NAMALWA (cell line): ENCODE measurements at places on chromosomes 4 and X.
A peak's percentile ranks its signal among the peaks of the same experiment; 100 is the strongest.

DNA sequence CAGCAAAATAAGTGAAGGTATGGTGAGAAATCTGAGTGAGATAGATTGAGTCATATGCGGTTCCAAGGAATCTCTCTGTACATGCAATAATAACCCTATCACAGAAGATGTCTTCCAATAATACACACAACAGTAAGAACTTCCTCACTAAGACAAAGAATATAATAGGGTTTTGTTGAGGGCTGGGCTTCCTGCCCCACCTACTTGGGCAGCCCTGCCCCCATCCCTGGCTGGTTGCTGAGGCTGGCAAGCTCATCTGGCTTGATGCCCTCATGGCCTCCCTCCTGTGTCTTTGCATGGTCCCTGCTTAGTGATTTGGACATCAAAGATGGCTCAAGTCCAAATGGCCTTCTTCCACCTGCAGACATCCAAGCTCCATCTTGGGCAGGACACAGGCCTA, 2.7 kb downstream of the GEMIN8 start:
- DNase-seq: no peak

- DNase-seq: no peak
These were observed 39.2 kb upstream of the MSMO1 start for GRCh38 chr4:165288226-165288625.

GRCh38 chr4:55169352-55169961, 44.1 kb upstream of the KDR start:
- DNase-seq: no peak

GRCh38 chrX:9486786-9487387, 22.0 kb downstream of the TBL1X start:
- no peak for DNase-seq

GRCh38 chrX:65926095-65927019, 113.5 kb downstream of the VSIG4 start:
- peak; percentile 95 for DNase-seq

DNA sequence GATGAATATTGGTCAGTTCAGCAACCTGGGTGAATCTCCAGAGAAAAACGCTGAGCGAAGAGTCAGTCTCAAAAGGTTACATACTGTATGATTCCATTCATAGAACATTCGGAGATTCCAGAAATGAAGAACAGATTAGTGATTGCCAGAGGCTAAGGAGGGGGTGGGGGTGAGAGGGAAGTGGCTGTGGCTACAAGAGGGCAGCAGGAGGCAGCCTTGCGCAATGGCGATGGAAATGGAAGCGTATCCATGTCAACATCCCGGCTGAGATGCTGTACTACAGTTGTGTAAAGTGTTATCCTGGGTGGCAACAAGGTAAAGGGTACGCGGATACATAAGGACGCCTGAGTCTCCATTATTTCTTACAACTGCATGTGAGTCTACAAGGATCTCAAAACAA, 18.0 kb downstream of the LYAR start:
- no peak for DNase-seq

DNA sequence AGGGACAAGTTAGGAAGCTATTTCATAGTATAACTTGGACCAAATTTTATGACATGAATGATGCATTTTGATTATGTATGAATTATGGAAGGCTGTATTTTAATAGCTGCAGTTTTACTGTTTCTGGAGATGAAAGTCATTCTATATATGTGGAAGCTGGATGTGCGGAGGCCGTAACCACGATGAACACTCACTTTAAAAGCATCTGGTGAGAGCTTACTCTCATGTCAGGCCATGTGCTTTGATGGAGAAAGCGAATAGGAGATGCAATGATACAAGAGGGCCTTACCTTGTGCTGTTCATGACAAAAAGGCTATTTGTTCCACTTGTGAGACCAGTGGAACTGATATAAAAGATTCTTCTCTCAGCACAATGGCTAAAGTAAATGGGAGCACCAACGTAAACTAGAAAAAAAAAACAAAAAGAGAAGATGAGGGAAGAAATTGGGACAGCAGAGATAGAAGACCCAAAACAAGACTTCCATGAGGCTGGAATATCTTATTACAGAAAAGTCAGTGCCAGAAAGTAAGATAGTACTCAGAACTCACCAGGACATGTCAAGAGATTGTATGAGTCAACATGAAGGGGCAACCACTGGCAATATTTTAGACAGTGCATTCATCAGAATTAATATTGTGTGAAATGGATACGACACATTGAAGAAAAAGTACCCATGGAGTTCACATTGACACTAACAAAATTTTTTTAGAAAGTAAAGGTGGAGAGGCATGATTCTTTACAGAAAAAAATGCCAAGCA, 63.3 kb upstream of the GAB1 start:
- DNase-seq: no peak

- DNase-seq: no peak
These were observed 240.9 kb downstream of the PALLD start for GRCh38 chr4:168737806-168738172.

- no peak for DNase-seq
These were observed 111.6 kb upstream of the CXCL13 start for GRCh38 chr4:77493829-77494551.

DNA sequence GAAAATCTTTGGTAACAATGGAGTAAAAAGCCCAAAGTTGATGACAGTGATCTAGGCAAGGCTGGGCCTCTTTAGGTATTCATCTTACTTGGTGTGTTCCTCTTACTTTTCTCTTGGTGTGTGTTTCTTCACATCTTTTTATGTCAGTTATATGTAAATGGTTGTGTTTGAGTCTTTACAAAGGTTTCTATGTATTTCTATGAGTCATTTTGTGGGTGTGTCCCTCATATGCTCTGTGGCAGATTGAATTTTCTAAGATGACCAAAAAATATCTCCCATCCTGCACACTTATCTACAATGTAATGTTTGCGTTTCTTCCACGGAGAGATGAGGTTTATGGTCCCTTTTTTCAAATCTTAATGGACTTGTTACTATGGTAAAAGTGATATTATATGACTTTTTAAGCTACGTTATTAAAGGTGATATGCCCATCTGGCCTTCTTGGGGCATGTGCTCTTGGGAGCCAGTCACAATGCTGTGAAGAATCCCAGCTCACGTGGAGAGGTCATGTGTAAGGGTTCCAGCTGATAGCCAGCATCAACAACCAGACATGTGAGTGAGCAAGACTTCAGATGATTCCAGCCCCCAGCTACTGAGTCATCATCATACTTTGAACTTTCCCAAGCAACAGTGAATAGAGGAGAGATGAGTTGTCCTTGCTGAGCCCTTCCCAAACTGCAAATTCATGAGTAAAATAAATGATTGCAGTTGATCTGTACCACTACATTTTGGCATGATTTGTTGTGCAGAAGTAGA, 126.9 kb downstream of the CBLL2 start:
- no peak for DNase-seq

- DNase-seq: no peak
These were observed 194.1 kb downstream of the SH2D1A start for GRCh38 chrX:124540474-124540873.

DNA sequence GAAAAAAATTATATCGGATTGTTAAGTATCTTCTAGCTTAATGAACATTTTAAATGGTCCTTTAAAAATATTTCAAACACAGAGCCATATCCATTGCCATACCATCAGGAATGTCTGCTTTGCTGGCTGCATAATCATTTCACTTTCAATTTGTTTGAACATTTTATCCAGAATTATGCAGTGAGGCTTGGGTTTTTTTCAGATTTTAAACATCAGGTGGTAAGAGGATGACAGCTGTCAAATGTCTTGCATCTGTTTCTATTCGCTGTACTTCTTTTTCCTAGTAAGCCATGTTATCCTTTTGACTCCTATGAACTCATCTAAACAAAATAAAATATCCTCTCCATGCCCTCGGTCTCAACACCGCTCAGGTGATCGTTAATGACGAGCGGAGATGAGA, 802 bp downstream of the RFC1 start:
- peak; percentile 52 for DNase-seq

GRCh38 chr4:139865537-139865936, 199.9 kb downstream of the MGST2 start:
- DNase-seq: no peak

DNA sequence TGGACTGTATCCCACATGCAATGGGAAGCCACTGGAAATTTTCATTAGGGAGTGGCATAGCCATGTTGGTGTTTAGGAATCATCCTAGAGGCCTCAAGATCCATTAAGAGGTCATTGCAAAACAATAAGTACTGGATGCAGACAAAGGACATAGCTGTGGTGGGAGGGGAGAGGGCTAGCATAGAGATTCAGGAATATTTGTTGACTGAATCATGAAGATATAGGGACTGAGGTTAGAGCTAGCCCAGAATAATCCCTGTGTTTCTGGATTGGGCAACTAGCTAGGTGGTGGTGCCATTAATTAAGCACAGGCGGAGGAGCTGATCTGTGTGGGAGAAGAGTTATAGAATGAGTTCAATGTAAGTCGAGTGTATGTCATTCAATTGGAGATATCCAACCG, 135.0 kb downstream of the RAB28 start:
- DNase-seq: no peak

DNA sequence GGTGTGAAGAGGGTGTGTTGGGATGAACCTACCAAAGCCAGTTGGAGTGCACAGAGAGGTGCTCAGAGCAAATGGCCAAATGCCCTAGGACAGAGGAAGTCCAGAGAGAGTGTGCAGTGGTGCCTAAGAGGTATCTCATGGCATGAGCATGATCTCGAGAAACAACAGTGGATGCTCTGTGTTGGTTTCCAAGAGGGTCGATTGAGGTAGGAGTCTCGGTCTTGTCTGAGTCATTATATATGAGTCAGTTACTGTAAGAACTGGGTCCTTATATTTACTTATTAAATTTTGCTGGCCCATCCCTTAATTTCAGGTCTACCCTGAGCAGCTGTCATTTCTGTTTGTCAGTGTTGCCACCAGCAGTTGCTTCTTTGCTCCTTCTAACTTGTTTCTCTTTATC, 86.6 kb upstream of the TMEM150C start:
- no peak for DNase-seq

- DNase-seq: no peak
These were observed 44.7 kb downstream of the TMEM156 start for GRCh38 chr4:38987491-38987890.

DNA sequence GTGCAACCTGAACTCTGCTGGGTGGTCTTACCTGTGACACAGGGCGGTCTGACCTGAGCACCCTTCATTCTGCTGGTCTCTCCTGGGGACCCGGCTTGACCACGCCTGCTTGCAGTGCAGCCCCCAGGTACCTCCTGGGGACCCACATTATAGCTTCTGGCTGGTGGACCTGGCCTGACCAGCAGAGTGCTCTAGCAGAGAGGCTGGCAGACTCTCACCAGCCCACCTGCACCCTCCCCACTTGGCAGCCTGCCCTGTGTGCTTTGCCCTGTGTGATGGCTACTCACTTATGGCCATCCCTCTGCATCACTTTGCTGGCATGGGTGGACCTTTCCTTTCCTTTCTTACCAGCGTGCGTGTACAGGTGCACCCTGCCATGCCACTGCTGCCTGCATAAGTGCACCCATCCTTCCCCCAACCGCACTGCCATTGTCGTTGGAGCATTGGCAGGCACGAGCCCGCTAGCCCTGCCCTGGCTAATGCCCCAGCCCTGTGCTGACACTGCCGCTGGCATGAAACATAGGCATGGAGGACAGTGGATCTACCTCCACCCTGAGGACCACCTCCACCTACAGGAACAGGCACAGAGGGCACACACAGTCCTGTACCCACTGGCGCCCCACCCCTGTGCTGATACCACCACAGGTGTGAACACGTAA, 21.5 kb upstream of the H2AZ1 start:
- DNase-seq: no peak

- DNase-seq: no peak
These were observed 35.1 kb downstream of the ATG4A start for GRCh38 chrX:108126661-108127060.

GRCh38 chr4:111775556-111776297, 369.5 kb upstream of the FAM241A start:
- DNase-seq: no peak

DNA sequence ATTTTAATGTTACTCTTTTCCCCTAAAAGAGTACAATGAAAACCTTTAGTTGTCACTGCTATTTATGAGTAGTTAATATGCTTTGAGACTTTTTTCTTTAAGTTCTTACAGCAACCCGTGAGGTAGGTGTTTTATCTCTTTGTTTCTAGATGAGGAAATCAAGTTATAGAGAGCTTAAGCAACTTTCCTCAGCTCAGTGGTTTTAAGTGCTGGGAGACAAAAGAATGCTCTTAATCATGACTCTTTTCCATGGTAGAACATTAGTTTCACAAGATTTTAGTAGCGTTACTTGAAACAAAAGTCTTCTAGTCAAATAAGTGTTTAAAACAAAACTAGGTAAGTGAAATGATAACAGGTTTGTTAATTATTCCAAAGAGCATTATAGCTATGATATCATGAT, 354.7 kb upstream of the PITX2 start:
- DNase-seq: no peak

GRCh38 chrX:48086082-48086481, 14.6 kb upstream of the ZNF630 start:
- DNase-seq: no peak

DNA sequence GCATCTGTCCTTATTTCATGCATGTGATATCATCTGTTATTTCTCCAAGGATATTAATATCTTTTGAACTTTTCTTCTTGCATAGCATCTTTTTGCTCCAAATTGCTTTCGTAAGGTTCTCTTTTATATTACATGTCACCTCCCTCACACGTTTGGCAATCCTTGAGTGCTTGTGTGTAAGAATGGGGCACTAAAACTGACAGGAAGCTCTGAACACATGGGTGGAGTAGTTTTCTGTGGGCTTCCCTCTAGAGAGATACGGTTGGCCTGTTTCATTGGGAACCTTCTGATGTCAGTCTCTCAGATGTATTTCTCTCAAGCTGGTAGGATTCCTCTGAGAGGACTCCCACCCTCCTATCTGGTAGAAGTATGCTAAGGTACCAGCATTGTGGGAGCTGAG, 223.0 kb downstream of the MID1 start:
- DNase-seq: no peak

DNA sequence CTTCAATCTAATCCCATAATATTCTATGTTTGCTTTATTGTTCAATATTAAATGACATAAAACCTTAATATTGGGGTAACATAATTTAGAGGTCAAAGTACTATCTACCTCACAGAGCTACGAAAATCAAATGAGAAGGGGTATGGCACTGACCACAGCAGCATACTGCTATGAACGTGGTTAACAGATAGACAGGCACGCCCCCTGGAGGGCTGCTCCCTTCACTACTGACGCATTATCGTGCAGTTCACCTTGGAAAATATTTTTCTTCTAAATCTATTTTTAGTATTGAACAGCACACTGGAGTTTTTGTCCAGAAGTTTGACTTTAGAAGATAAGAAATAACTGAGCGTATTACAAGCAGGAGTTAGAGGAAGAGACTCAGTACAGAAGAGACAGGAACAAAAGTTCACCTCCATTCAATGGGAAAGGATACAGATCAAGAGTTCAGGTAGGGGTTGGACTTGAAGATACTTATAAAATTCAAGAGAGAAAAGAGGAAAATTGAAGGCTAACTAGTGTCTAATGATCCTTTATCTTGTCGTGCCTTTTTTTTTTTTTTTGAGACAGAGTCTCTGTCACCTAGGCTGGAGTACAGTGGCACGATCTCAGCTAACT, 22.7 kb downstream of the MAP9 start:
- peak; percentile 68 for DNase-seq

- no peak for DNase-seq
These were observed 41.5 kb downstream of the SOWAHB start for GRCh38 chr4:76856243-76857073.

- no peak for DNase-seq
These were observed 99.0 kb upstream of the TRPC3 start for GRCh38 chr4:122050841-122051240.
